ENCODE measurements at places on chromosomes 4 and X.
A peak's percentile ranks its signal among the peaks of the same experiment; 100 is the strongest.

DNA sequence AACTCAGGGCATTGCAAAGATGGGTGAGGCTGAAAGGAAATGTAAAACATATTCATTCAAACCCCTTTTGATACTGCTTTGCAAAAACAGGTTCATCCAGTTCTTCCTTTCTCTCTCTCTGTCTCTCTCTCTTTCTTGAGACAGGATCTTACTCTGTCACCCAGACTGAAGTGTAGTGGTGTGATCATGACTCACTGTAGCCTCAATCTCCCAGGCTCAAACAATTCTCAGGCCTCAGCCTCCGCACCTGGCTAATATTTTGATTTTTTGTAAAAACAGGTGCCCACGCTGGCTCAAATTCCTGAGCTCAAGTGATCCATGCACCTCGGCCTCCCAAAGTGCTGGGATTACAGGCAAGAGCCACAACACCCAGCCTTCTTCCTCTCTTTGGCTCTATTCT, 15.6 kb upstream of the DCHS2 start:
- peak; percentile 39 for DNase-seq

DNA sequence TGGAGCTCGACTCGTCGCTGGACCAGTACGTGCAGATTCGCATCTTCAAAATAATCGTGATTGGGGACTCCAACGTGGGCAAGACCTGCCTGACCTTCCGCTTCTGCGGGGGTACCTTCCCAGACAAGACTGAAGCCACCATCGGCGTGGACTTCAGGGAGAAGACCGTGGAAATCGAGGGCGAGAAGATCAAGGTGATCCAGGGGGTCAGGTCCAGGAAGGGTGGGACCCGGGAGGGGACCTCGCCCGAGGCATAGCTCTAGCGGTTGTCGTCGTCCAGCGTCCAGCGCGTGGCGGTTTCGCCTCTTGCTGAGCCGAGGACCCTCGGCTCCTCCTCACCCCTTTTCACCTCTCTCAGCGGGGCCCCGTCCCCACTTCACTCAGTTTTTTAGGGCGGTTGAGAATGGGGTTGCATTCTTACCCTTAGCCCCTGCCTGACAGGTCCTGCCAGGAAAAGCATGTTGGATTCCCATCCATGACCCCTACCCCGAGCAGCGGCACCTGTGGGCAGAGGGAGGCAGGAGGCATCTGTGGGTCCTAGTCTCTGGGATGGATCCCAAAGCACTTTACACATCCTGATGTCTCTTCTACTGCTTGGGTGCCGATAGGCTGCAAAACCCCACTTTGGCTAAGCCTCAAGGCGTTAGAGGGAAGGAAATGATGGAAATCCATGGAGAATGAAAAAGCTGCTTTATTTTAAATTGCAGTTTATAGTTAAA, 524 bp downstream of the RAB33A start:
- no peak for DNase-seq

- DNase-seq: no peak
Observed at GRCh38 chrX:34978171-34978570, 35.6 kb downstream of the FAM47B start.

GRCh38 chr4:91887926-91888325, 415.8 kb upstream of the GRID2 start:
- no peak for DNase-seq

DNA sequence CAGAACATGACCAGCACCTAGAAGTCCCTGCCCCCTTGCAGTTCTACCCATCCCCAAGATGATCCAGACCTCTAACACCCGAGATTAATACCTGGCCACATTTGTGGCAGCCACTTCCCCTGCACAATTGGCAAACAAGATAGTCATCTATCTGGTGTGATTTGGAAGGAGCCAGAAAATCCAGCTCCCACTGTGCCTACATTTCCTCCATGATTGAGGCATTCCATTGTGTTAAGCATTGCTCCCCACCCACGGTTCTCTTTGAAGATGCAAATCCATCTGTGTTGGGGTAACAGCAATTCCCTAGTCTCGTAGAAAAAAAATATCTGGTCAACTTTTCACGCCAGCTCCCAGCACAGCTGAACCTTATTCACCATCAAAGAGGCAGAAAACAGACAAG, 405.0 kb downstream of the BCOR start:
- DNase-seq: peak; percentile 60

DNA sequence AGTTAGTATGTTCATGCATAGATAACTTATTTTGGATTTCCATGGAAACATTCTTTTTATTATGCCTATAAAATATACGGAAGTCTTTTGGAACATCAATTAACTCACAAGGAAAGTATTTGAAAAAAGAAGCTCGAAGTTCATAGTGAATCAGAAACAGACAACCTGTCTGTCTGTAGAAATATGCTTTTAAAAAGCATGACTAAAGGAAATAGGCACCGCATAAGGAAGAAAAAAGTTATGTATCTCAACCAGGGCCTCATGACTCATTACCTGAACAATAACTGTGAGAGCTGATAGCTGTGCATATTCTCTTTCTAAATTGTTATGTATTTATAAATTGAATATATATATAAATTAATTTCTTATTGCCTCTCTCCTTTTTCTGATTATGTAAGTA, 324.1 kb downstream of the TLL1 start:
- no peak for DNase-seq

DNA sequence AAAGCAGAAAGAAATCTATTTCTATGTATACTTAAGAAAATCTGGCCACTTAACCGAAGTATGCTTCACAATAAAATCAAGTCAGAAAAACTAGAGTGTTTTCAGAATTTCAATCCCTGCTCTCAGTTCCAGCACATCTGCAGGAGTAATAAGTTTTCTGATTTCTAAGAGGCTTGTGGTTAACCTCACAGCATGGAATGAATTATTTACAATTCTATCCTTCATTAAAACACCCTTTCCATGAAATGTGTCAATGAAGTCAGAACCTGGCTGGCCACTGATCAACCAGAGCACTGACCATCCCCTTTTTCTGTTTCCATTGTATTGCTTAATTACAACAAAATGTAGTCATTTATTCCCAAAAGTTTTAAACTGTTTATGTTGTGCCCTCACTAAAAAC, 781.4 kb upstream of the INTU start:
- DNase-seq: no peak

- DNase-seq: no peak
Observed at GRCh38 chr4:1367230-1367935, 20.4 kb downstream of the UVSSA start.

Measured in mesendoderm (in vitro differentiated cells).